Right hindlimb (tissue), 1 donor: ENCODE measurements at places on chromosomes 7 and 10.

- no peak for DNase-seq
These were observed 51.4 kb downstream of the COL13A1 start for GRCh38 chr10:69853064-69853463.

GRCh38 chr10:22856444-22857074 is 71.3 kb upstream of the ARMC3 start:
- DNase-seq: no peak

GRCh38 chr10:82668221-82668895 is 793.4 kb downstream of the NRG3 start:
- DNase-seq: no peak

- no peak for DNase-seq
These were observed 4.1 kb downstream of the ATG9B start for GRCh38 chr7:151020231-151020630.

GRCh38 chr7:8221567-8221966 is 40.4 kb downstream of the ICA1 start:
- no peak for DNase-seq

DNA sequence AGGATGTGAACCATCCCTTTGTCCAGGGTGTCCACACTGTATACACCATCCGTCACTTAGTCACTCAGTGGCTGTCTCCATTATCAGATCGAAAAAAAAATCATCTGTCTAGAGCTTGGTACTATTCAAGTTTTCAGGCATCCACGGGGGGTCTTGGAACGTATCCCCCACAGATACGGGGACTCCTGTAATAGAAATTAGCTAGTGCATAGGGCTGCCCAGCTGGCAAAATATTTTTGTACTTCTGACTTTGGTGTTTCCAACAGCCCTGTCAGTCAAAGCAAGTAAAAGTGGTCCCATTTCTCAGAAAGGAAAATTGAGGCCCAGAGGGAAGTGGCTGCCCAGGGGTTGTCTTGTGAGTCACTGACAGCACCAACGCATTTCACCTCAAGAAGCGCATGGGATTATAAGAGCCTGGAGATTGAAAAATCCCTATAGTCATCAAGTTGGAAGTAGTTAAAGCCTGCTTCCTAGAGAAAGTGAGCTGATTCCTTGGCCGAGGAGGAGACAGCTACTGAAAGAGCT is 52.1 kb upstream of the SLC29A3 start:
- no peak for DNase-seq

DNA sequence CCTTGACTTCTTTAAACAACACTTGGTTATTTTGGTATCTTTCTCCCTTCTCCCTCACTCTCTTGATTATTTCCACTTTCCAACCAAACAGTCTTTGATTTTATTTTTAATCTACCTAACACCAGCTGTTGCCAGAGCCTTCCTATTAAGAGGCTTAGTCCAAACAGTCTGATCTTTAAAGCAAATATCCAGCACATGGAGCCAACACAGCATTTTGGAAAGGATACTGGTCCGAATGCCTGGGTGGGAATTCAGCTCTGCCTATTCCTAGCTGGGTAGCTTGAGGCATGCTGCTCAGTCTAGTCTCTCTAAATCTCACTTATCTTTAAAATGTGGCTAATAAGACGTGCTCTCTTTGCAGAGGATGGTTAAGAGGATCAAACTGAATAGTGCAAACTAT is 129.3 kb downstream of the NRCAM start:
- DNase-seq: no peak

GRCh38 chr10:27356738-27357137 is 116.1 kb upstream of the ACBD5 start:
- no peak for DNase-seq

- DNase-seq: no peak
These were observed 33.7 kb downstream of the DDC start for GRCh38 chr7:50531401-50531911.

DNA sequence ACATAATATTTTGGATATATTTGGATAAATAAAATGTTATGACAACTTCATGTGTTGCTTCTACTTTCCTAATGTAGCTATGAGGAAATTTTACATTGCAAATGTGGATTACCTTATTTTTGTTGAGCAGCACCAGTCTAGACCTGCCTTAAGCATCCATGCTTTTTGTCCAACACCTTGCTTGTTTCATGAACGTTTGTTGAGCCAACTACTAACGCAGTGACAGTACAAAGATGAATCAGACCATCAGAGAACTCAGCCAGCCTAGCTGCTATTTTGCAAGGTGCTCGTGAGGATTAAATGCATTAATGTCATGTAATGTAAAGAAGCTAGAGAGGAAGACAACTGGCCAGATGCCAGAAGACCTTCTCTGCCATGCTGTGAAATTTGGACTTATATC is 1.1 kb upstream of the ZC3HAV1L start:
- no peak for DNase-seq

- no peak for DNase-seq
These were observed 115.5 kb downstream of the WDFY4 start for GRCh38 chr10:48800007-48800675.

GRCh38 chr7:80357530-80357929 is 154.3 kb downstream of the GNAT3 start:
- DNase-seq: no peak

DNA sequence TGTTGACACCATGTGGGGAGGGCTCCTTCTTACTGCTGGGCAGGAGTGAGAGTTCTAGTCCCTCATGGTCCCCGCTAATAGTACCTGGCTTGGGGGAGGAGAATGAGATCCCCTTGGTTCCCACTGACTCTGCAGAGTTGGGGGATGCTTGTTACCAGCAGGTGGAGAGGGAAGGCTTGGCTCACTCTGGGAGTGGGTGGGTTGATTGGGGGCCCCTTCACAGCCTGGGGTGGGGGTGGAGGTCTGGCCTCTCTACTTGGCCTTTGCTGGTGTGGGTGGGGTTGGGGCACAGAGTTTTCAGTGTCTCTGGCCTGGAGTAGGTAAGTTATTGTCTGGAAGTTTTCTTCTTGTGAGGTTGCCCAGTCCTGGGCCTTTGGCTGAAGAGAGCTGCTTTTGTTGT is 31.9 kb downstream of the ADCY1 start:
- no peak for DNase-seq

DNA sequence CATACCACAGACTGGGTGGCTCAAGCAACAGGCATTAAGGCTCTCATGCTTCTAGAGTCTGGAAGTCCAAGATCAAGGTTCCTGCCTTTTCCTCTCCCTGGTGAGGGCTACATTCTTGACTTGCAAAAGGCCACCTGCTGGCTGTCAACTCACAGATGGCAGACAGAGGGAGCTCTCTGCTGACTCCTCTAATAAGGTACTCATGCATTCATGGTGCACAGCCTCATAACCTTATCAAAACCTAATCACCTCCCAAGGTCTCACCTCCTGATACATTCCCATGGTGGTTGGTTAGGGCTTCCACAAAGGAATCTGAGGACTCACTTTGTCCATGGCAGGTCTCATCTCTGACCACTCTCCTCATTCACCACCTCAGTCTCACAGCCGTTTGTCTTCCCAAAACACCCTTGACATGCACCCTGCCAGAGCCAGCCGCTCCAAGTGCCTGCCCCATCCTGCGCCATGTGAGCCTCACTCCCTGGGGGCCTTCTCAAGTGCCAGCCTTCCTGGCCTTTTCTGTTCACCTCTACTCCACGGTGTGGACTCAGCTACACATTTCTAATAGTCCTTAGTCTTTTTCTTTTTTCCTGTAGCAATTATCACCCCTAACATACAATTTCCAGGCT is 400.3 kb upstream of the ADARB2 start:
- DNase-seq: no peak

- DNase-seq: no peak
These were observed 42.9 kb downstream of the CHN2 start for GRCh38 chr7:29237489-29237888.

- DNase-seq: no peak
These were observed 88.8 kb downstream of the GSAP start for GRCh38 chr7:77327067-77327931.

GRCh38 chr7:110922906-110923305 is 168.0 kb upstream of the LRRN3 start:
- DNase-seq: no peak

DNA sequence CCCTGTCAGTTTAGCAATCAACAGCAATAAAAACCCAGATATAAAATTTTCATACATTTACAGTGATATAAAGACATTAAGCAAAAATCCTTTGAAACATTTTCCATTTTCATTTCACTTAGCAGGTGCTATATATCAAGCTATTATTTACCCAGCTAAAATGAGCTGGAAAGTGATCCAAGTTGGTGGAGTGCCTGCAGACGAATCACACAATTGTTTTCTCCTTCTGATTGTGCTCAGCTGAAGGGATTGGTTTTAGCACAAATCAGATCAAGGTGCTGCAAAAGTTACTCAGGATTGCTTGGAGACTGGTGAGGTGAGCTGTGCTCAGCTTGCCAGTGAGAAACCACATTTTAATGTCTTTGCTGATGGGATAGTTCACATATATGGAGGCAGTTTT is 138.1 kb downstream of the LRMDA start:
- DNase-seq: no peak

- no peak for DNase-seq
These were observed 54.4 kb downstream of the GOLGA7B start for GRCh38 chr10:97904018-97904381.

DNA sequence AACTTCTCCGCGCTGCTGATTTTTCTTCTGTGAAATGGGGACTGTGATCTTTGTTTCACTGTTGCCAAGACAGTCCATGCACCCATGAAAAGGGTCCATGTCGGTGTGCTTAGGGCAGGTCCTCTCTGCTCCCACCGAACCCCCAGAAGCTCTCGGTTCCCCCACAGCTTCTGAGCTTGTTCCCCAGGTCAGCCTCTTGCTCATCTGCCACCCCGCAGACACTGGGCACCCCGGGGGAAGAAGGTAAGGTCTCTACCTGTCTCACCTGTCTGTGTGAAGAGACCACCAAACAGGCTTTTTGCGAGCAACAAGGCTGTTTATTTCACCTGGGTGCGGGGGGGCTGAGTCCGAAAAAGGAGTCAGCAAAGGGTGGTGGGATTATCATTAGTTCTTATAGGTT is 66.2 kb upstream of the NANOS1 start:
- DNase-seq: no peak
